ENCODE measurements at places on chromosomes 7 and 10.

GRCh38 chr7:73353243-73353642 lies 25.3 kb downstream of the FKBP6 start:
- no peak for DNase-seq

GRCh38 chr7:134350709-134351108 lies 34.0 kb upstream of the SLC35B4 start:
- DNase-seq, result no peak

DNA sequence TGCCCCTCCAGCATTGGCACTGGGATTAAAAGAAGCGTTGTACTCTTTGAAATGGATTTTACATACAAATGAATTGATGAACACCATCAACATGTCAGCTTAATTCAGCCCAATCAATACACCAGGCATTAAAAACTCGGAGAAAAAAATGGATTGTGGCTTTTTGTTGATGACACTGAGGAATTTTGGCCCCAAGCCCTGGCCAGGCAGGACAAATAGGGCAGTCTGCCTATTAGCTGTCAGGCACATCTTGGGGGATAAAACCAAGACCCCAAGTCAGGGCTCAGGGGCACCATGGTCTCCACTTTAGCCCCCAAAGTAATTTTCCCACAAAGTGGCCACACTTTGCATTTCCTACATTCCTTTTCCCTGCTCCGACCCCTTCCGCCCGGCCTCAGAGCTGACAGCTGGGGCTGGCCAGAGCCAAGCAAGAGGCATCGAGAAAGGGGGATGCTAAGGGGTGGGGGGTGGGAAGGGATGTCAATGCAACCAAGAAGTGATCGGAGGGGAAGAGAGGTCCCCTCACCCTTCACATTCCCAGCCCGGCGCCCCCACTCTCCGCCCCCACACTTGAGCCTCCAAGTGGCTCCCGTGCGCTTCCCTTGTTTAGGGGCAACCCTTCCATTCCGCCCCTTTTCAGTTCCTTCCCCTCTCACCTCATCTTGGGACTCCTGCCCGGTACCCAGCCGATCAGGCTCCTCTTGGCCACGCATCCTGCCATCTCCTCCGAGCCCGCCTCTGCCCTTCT lies 711 bp downstream of the HIP1 start:
- no peak for DNase-seq

GRCh38 chr7:57821438-57822382 lies 371.7 kb downstream of the ZNF716 start:
- DNase-seq, result no peak

DNA sequence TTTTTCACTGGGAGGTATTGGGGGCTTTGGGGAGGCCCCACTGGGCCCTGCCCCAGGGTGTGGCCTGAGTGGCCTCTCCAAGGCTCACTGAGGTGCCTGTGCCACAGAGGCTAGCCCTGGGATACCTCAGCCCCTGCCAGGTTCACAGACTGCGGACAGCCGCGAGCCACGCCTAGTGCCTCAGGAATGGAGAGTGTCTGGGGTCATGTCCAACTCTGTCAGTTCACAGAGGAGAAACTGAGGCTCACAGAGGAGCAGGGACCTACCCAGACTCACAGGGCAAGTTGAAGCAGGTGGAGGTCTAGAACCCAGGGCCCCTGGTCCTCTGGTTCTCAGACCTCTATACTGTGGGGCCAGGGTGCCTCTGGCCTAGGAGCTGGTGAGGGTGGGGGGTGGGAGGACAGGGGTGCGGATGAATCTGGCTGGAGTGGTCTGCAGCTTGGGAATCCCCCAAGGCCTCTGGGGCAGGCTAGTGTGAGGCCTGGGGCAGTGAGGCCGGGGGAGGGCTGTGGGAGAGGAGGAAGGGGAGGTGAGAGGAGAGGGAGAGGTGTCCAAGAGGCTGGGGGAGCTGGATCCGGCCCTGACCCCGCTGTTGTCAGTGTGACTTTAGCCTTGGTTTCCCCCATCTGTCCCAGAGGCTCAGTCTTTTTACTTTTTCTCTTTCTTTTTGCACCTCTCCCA lies 20.0 kb downstream of the NEURL1 start:
- no peak for DNase-seq

DNA sequence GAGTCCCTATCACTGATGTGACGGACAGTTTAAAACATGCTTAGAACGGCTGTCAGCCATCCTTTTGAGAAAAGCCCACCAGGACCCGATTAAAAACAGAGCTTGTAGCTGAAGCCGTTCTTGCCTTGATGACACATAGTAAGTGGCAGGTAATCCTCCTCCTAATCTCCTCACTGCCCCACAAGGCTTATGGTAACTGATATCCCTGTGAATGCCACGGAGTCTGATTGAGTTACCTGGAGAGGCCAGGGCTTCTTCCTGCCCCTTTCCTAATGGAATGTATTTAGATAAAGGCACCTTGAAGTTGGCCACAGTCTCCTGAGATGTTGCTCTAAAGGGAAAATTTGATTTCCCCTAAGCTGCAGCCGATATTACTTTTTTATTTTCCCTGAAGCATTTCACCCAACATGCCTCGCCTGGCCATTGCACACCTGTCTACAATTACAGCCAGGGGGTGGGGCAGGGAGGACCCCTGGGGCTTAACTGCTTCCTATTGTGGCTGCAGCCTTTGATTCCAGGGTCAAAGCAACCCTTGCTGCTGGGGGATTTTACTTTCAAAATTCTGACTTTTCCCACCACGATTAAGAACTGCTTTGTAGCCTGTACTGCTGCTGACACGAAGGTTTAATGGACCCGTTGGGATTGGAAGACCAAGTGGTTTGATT lies 169.0 kb upstream of the GPR26 start:
- no peak for DNase-seq

DNA sequence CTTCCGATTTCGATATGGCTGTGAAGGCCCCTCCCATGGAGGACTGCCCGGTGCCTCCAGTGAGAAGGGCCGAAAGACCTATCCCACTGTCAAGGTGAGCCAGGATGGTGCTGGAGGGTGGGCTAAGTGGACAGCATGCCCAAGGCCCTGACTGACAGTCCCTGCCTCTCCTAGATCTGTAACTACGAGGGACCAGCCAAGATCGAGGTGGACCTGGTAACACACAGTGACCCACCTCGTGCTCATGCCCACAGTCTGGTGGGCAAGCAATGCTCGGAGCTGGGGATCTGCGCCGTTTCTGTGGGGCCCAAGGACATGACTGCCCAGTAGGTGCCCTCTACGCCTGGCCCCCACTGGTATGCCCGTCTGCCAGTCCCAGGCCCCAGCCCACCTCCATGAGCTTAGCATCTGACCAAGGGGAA lies 1.2 kb downstream of the NFKB2 start:
- DNase-seq, result no peak

GRCh38 chr7:130960208-130960988 lies 226.4 kb upstream of the KLF14 start:
- no peak for DNase-seq

GRCh38 chr7:107998660-107999480 lies 4.1 kb downstream of the LAMB1 start:
- no peak for DNase-seq

- DNase-seq, result no peak
These were observed 32.6 kb downstream of the CDH23 start for GRCh38 chr10:71429304-71429703.

GRCh38 chr7:237385-237784 lies 45.0 kb downstream of the FAM20C start:
- DNase-seq, result no peak

DNA sequence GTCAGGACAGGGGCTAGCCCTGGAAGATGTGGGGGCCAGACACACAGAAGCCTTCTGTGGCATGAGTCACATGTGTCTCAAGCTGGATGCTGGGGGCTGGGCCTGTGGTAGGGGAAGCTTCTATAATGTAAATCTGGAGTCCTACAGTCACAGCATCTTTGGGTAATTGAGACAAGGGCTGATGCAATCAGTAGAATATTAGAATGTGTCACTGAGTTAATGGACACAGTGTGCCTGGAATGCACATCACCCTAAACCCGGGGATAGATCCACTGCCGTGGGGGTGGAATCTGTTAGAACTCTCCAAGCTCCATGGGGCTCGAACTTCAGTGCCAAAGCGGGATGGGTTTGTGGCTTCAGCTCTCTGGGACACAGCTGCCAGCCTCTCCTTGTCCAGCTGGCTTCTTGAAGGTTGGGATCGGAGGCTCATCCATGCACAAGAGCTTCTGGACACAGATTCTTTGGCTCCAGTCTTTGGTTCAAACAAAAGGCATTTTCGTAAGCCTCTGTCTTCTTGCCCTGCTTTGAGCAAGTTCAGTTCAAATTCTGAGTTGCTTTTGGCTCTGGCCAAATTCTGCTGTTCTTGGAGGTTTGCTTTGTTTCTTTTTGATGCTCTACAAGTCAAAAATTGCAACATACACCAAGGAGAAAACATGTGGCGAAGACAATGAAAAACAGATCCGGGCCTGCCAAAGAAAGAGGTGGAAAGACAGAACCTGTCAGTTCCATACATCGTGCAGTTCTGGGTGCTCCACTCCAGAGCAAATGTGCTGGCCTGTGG lies 194.8 kb upstream of the ZNF32 start:
- DNase-seq, result no peak

DNA sequence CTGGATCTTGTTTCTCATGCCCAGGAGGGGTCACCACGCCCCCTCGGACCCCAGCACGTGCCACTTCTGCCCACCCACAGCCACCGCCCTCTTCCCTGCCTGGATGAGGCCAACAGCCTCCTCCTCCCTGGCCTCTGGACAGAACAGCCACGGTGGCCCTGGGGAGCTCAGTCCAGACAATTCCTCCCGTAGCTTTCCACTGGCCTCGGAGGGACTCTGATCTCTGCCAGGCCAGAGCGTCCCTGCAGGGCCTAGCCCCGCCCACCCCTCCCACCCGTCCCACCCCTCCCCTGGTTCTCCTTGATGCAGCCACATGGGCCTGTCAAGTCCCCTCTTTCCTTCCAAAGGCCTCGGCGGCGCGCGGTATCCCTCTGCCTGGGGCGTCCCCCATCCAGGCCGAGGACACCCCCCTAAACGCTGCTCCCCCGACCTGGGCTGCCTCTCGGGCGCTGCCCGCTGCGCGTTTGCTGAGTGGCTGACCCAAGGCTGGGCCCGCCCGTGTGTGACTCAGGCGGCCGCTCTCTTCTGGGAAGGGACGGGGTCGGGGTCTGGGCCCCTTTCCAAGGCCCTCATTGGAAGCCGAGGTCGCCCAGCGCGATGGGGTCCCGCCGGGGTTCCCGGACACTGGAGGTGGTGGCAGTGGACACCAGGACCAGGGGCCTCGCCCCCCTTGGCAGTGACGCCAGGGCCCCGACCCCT lies 557 bp downstream of the TMEM120A start:
- no peak for DNase-seq

DNA sequence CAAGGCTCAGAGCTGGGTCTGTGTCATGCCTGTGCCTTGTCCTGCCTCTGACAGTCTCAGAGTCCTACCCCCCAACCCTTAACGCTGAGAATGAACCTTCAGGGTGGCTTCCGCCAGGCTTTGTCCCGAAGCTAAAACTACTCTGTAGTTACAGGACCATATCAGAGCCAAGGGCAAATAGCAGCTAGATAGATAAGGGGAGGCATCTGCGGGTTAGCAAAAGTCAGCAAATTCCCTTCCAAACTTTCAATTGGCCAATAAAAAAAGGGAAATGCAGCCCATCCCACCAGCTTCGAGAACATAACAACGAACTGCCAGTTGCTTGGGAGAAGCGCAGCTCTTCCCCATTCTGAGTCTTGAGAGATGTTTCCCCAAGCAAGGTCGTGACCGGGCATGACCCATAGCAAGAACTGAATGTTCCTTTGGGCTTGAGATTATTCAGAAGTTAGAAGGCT lies 17.7 kb downstream of the CCL24 start:
- DNase-seq, result no peak

- DNase-seq, result no peak
These were observed 211.8 kb downstream of the ADARB2 start for GRCh38 chr10:1525354-1526162.

- DNase-seq, result peak; percentile 75
These were observed 55.7 kb downstream of the IKZF1 start for GRCh38 chr7:50359995-50360925.

DNA sequence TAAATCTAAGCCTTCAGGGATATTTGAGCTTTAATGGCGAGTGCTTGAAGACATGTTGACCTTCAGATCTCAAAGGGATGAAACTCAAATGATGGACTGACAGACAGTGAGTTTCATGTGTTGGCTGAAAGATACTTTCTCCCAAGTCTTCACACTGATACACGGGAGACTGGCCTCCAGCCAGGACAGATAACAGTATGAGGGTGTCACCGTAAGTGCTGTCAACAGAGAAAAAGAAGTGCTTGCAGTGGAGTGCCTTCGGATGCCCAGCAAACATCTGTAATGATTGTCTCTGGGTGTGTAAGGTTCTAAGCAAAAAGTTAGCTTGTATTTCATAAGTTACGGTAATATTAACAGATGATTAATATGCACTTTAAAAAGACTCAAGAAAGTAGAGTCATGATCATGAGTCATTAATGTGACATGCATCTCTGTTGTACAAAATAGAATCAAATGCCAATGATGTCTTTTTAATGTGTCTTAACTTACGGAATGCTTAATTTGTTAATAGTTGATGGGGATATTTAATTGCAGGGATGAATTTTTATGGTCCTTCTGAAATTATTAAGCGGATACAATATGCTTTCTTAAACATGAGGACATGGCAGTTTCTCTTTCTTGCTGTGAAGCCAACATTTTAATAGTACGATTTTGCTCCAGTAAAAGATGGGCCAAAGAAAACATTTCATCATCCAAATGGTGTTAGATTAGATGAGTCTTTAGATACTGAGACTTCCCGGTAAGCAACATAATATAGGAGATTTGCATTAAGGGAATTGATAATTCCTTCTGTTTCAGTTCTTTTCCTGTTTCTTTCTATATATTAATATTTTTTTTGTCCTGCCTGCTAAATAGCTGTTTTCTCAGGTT lies 292.5 kb downstream of the GALNT17 start:
- no peak for DNase-seq

- DNase-seq, result no peak
These were observed 4.8 kb upstream of the GCK start for GRCh38 chr7:44194069-44194468.

- DNase-seq, result no peak
These were observed 1.7 kb downstream of the ATE1 start for GRCh38 chr10:121926157-121926556.

GRCh38 chr10:31620226-31621151 lies 301.5 kb downstream of the ZEB1 start:
- no peak for DNase-seq

GRCh38 chr7:25636168-25636567 lies 407.9 kb upstream of the NPVF start:
- DNase-seq, result no peak

DNA sequence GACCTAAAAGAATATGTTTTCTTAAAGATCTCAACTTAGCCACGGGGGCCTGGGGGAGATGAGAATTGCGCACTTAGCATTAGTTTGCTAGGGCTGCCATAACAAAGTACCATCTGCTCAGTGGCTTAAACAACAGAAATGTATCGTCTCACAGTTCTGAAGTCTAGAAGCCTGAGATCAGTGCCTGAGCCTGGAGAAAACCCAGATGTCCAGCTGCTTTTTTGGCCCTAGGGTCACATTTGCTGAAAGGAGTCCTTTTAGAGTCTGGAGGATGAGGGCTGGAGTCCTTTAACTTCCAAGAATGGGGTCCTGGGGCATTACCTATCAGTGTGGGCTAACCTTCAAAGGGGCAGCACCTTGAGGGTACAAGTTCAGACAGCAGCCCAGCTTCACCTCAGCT lies 48.2 kb downstream of the SMURF1 start:
- DNase-seq, result no peak
